ENCODE measurements at places on chromosomes 7 and 10.

DNA sequence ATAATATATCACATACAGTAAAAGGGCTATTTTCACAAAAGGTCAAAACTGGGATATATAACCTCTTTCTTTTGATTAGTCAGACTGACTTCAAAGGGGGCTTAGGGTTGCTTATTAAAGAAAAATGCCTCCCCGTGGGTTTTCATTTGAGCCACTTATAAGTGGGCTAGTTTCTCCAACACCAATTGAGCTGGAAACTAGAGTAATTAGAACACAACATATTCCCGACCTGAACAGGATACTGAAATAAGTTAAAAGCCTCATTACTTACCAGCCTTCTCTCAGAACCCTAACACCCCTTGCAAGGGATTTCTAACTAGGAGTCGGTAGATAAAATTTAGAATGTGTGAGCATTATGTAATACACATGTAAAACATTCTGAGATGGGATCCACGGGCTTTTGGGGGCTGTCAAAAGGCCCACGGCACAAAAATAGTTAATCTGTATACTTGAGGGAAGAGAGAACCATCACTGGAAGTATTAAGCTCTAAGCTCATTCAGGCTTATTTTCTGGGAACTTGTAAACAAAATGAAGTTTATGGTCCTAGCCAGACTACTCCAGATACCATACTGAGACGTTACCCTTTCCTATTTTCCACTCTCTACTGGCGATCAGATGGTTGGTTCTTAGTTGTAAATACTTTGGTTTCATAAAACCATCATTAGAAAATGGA, 29.3 kb upstream of the KMT2E start:
- DNase-seq = no peak

- DNase-seq = no peak
Measured at GRCh38 chr10:69290993-69291392, 12.7 kb downstream of the HK1 start.

GRCh38 chr10:16724509-16724908, 92.7 kb downstream of the RSU1 start:
- no peak for DNase-seq

DNA sequence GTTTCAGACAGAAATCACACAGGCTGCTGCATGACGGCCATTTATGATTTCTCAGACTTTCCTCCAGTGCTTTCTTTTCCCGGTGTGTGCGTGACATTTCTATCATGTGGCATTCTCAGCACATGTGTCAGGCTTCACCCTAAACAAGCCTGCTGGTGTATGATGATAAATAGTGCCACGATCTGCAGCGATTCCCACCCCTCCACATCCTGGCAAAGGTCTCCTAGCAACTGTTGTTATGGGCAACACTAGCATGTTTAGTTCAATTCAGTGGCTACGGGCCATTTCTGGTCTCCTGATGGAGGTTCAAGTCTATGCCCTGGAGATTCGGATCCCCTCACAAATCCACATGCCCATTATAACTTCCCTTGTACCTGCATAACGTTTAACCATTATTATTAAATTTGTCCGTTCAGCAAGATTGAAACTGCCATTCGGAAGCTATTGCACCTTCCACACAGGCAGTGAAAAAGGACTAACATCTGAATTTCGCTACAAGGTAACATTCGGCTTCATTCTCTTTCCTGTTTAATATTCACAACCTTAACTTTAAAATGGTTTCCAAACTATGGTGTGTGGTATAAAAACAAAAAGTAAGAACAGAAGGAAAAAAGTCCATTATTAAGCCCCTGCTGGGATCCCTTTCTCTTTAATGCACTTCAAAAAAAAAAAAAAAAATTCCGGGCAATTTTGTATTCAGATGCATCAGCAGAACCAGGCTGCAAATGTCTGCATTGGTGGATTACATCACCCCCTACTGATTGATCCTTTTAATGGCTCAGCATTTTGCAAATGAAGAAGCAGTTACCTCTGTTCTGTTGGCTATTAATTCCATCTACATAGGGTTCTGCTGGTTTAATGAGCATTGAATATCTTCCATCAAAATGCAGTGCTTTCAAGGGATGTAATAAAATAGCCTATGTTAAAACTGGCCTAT, 90.2 kb downstream of the FRMD4A start:
- DNase-seq = no peak

GRCh38 chr7:126727930-126728391, 524.8 kb downstream of the GRM8 start:
- DNase-seq = no peak

GRCh38 chr10:44589181-44589943, 204.5 kb upstream of the CXCL12 start:
- DNase-seq = no peak

- no peak for DNase-seq
Measured at GRCh38 chr10:43644252-43644651, 4.4 kb downstream of the ZNF32 start.

DNA sequence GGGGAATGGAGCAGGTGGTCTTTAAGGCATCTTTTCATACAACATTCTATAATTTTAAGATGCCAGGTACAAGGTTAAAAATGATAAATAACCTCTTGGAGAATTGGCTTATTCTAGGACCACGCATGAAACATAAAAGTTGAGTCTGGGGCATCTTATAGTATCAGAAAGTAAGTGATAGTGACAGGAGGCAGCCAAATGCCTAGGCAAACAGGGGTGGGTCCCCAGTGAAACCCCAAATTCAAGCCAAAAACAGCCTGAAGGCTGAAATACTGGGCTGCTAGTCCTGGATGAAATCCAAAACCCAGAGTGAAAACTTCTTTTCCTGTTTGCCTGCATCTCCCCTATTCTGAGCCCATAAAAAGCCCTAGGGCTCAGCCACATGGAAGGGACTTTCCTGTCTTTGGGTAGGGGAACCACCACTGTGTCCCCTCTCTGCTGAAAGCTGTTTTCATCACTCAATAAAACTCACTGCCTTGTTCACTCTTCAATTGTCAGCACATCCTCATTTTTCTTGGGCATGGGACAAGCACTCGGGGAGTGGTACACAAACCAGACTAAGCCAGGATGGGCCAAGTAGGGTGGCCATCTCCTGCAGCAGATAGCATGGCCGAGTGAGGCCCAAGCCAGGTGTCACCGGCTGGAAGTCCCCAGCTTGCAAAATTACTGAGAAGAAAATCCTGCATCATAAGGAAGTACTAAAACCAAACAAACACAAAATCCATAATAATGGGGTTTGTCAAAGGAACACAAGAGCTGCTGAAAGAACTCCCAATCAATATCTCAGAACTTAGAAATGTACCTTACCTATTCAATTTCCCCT, 241.6 kb upstream of the GALNT17 start:
- no peak for DNase-seq

DNA sequence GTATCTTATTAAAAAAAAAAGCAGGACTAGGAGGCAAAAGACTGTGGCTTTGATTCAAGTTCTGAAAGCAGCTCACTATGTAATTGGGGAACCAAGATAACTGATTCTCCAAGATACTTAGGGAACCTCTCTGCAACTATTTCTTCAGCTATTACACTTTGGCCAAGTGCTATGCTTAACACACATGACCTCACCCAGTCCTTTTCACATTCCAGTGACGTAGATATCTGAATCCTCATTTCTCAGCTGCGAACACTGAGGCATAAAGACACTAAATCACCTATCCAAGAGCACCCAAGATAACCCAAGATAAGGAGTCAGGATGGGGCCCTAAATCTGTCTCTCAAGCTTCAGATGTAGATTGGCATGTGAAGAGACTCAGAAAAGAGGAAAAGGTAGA, 133.6 kb downstream of the GLI3 start:
- DNase-seq = no peak

DNA sequence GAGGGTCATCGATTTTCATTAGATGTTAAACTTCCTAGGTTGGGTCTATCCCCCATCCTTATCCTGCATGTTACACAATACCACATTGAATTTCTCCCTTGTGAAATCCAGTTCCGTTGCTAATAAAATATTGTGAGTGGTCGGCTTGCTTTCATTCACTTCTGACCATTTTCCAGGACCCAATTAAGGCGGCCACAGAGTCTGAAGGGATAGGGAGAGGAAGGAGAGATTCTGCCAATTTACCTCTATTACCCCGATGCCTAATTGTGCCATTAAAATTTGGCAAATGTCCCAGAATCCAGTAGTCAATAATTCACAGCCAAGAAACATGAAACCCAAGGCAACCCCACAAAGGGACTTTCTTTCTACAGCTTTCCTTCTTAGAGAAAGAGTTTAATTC, 129.9 kb downstream of the IPMK start:
- DNase-seq = no peak

GRCh38 chr7:106620676-106621075, 40.3 kb downstream of the CCDC71L start:
- DNase-seq = no peak

- DNase-seq = no peak
Measured at GRCh38 chr7:108270385-108271015, 140.3 kb upstream of the LAMB4 start.

DNA sequence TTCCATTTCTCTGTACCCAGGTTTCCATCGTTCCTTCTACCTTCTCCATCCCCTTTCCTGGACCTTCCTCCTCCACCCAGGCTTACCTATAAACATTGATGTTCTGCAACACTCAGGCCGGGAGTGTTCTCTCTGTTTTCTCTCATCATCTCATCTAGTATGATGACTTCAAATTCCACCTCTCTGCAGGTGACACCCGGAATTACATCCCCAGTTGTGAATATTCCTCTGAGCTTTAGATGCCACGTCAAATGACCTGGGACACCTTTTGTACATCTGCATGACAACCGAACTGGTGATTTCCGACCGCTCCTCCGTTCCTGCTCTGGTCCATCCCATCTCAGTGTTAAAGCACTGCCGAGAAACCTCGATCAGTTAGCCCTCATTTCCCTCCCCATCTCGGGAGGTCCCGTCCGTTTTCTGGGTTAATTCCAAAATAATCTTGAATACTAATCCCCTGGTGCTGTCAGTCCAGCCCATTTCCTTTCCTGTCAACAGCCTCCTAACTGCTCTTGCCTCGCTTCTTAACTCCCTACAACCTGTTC, 76.7 kb upstream of the SAMD8 start:
- DNase-seq = no peak

- no peak for DNase-seq
Measured at GRCh38 chr7:155490697-155491628, 33.0 kb downstream of the EN2 start.

DNA sequence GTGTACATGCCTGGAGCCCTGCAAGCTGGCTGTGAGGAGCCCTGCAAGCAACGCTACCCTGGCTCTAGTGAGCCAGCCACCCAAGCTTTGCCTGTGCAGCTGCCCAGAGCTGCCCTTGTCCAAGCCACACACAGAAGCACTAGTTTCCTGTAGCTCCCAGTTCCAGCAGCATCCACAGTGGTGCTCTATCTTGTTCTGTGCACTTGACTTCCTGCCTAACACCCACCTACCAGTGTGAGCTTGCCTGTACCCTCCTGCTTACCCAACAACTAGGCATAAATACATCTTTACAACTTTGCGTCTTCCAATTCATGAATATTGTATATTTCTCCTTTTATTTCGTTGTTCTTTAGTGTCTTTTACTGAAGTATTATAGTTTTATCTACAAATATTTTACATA, 32.2 kb upstream of the ZNF518A start:
- no peak for DNase-seq

DNA sequence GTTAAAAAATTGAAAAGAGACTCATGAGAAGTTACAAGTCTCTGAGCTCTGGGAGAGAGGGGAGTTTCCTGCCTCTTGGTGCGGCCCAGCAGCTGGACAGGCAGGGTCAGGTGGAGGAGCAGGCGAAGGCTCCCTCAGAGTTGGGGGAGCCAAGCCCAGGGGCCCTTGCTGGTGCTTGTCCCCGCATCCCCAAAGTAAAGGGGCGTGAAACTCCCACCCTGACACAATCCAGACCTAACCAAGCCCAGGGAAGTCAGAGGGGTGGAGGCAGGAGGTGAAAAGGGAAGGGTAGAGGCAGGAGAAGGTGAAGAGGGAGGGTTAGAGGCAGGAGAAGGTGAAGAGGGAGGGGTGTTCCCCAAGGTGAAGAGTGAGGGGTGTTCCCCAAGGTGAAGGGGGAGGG, 322.8 kb downstream of the GLRX3 start:
- no peak for DNase-seq

- DNase-seq = no peak
Measured at GRCh38 chr7:88042157-88042556, 108.1 kb downstream of the ADAM22 start.

GRCh38 chr7:133282094-133282493, 29.2 kb downstream of the EXOC4 start:
- DNase-seq = no peak

DNA sequence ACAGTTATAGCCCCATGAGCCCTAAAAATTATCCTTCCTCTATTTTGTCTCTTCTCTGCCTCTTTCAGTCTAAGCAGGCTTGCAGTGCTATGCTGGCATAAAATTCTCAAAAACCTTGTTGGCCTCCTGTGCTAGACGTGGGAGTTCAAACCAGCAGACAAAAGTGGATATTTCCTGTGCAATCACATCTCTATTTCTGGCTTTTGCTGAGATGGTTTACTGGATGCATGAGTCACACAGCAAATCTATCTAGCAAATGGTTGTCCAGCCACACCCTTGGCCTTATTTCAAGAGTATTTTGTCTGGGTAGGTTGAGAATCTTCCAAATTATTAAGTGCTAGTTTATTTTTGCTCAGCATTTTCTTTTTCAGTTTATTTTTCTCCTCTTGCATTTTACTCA, 370.8 kb downstream of the CDC14C start:
- no peak for DNase-seq

DNA sequence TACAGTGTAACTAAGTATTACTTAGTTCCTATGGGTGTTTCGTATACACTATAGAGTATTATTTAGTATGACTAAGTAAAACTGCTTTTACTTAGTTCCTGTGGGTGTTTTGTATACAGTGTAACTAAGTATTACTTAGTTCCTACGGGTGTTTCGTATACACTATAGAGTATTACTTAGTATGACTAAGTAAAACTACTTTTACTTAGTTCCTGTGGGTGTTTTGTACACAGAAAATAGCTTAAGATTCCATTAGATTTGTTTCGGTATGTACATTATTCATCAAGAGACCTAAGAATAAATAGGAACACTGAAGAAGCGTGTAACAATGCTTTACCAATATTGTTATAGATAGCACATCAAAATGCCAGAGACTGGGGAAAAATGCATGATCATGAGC, 25.0 kb downstream of the IGF2BP3 start:
- no peak for DNase-seq

DNA sequence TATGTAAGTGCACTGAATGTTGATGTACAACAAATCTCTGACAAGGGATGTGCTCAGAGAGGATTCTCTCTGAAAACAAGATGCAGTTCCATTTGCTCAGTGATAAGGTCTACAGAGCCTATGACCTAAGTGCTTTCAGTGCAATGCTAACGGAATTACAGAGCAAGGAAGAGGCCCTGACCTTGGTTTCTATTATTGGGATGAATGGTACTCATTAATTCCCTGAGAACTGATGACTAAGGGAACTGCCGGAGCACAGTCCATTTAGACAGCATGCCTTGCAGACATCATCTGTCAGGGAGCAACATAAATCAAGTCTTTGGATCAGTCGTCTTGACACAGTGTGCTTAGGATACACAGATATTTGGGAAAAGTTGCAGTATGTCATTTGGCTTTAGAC, 340.8 kb downstream of the PHTF2 start:
- DNase-seq = no peak

- no peak for DNase-seq
Measured at GRCh38 chr7:5750031-5750653, 31.3 kb downstream of the RNF216 start.

Measured in omental fat pad (tissue), 4 donors.